ENCODE measurements at places on chromosomes 11 and 22.

- no peaks in the 10 kb centered on the region for H3K4me1 ChIP-seq
- no peak overlapping the region for H3K27ac ChIP-seq
- H3K36me3 ChIP-seq = no peaks in the 10 kb centered on the region
- DNase-seq = no peak
- no peaks in the 10 kb centered on the region for H3K27me3 ChIP-seq
Observed at GRCh38 chr11:92397221-92397755, 172.7 kb downstream of the FAT3 start.

- H3K4me3 ChIP-seq = no peak overlapping the region
- DNase-seq = no peak
- H3K27me3 ChIP-seq = no peaks in the 10 kb centered on the region
- no peak overlapping the region for H3K27ac ChIP-seq
- H3K4me1 ChIP-seq = peaks cover 12% of the 10 kb centered on the region
Observed at GRCh38 chr22:29797351-29797750, 30.2 kb downstream of the UQCR10 start.

DNA sequence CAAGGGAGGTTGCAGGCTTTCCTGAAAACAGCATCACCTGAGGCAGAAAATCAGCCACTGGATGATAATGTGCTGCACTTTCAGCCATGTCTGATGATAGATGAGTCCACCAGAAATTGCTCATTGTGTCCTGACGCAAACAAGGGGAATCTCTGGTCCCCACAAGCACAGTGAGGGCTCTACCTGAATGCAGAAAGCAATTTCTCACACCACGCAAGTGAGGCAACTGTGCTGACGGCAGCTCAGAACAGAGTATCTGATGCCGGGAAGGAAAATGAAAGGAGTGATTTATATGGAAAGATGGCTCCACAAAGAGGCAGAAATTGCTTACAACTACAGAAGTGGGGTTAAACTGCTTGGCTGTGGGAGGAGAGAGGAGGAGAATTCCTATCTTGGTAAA is 867.1 kb downstream of the OPCML start:
- no peak overlapping the region for H3K27ac ChIP-seq
- no peaks in the 10 kb centered on the region for H3K4me1 ChIP-seq
- DNase-seq = no peak
- no peaks in the 10 kb centered on the region for H3K36me3 ChIP-seq
- no peaks in the 10 kb centered on the region for H3K27me3 ChIP-seq

DNA sequence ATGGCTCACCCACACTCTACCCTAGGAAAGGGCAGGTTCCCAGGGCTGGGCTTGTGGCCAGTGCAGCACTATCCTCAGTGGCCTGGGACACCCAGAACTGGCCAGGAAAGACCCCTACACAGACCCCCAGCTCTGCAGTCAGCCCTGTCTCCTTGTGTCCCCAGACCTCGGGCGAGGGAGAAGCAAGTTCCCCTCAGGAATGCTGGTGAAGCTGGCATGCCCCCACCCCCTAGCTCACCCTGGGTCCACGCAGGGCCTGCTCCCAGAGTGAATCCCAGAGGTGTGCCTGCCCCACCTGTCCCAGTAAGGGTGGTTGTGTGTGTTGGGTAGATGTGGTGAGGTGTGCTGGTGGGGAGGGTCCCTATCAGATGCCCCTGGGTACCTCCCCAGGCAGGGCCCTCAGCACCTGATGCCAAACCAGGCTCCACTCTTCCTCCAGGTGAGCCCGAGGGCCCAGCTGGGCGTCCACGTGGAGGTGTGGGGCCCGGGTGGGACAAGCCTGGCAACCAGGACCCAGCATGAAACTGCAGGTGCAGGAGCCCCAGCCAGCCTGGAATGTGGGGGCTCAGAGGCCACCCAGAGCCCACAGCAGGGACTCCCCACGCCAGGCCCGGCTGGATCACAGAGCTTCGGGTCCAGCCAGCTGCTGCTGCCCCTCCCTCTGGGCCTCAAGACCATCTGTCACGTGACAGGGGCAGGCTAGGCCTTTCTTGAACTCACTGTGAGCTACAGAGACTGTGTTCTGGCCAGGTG is 48.4 kb upstream of the KCNQ1OT1 start:
- H3K27ac ChIP-seq = no peak overlapping the region
- H3K36me3 ChIP-seq = peaks cover 3% of the 10 kb centered on the region
- no peaks in the 10 kb centered on the region for H3K27me3 ChIP-seq

- DNase-seq = no peak
- H3K4me3 ChIP-seq = no peak overlapping the region
- H3K27me3 ChIP-seq = peaks cover 59% of the 10 kb centered on the region
- no peaks in the 10 kb centered on the region for H3K36me3 ChIP-seq
Observed at GRCh38 chr11:20671856-20672546, 2.6 kb downstream of the NELL1 start.

All from activated naive CD8-positive, alpha-beta T cell treated with anti-CD3 and anti-CD28 coated beads, Interleukin-2, amount 50 U/mL, for 24 hours (primary cell).